NCI-H1092 treated with DMSO at 0.1 percent for 48 hours (cell line): ENCODE measurements at places on chromosomes 5 and 9.
A peak's percentile ranks its signal among the peaks of the same experiment; 100 is the strongest.

- peak; percentile 81 for DNase-seq
Measured at GRCh38 chr9:129626079-129626624, at the start of gene NTMT1. TSS of gene NTMT1 (plus strand) at chr9:129626163. CDS start at chr9:129632704, 6,541 bp downstream.

GRCh38 chr5:118392491-118392890 lies 595.9 kb downstream of the DTWD2 start:
- DNase-seq, result no peak

GRCh38 chr5:134125039-134126015 lies 10.8 kb downstream of the TCF7 start:
- DNase-seq, result peak; percentile 18

- no peak for DNase-seq
Measured at GRCh38 chr9:72187121-72187695, 38.0 kb downstream of the GDA start.

- no peak for DNase-seq
Measured at GRCh38 chr5:132270335-132270665, 12.8 kb downstream of the PDLIM4 start.

- peak; percentile 62 for DNase-seq
Measured at GRCh38 chr9:10366171-10366779, 246.5 kb downstream of the PTPRD start.

GRCh38 chr5:36772276-36773140 lies 104.1 kb upstream of the NIPBL start:
- no peak for DNase-seq

GRCh38 chr9:82791692-82792091 lies 271.2 kb downstream of the RASEF start:
- no peak for DNase-seq

DNA sequence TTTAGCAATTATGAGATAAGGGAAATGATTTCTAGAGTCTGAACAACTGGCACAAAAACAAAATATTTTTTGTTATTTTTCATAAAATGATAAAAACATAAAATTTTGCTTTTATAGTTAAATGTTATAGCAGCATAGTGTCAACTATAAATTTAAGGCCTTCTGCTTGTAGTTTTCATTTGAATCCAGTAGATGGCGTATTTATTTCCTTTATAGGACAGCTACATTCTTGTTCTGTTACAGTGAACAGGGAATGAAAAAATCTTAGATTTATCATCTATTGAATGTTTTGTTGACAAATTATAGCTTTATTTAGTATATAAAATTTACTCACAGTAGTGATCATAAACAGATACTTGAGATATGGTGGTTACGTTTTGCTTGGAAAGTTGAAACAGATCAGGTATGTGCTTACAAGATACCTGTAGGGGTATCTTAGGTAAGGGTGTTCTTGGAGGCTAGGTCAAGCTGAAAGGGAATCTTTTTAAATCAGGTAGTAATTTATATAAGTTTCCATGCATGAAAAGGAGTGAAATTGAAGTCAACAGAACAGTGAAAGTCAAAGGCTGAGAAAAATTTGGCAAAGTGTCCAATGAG lies 239.3 kb upstream of the GRIN3A start:
- DNase-seq, result peak; percentile 63

GRCh38 chr5:140725799-140726471 lies 25.7 kb downstream of the ZMAT2 start:
- no peak for DNase-seq

DNA sequence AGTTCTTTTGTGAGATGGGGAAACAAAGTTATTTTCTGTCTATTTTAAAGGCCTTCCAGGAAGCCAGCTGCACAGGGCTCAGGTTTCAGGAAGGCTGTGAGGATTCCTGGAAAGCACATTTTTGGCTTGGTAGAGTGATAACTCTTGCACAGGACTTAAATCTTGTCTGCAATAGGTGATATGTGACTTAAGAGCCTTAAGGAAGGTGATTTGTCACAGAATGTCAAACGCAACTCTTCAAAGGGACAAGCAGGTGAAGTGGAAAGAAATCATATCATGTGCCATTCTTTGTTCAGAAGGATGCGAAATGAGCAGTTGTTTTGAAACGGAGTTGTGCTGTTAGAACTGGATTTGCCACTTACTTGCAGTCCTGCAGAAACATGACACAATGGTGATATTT lies 459.3 kb downstream of the MAT2B start:
- no peak for DNase-seq

GRCh38 chr9:131739133-131739958 lies 530 bp downstream of the RAPGEF1 start:
- peak; percentile 26 for DNase-seq

- no peak for DNase-seq
Measured at GRCh38 chr9:77291714-77292113, 114.4 kb downstream of the VPS13A start.
